Left ventricle myocardium superior (tissue), 1 donor: ENCODE measurements at places on chromosomes 7 and 10.

DNA sequence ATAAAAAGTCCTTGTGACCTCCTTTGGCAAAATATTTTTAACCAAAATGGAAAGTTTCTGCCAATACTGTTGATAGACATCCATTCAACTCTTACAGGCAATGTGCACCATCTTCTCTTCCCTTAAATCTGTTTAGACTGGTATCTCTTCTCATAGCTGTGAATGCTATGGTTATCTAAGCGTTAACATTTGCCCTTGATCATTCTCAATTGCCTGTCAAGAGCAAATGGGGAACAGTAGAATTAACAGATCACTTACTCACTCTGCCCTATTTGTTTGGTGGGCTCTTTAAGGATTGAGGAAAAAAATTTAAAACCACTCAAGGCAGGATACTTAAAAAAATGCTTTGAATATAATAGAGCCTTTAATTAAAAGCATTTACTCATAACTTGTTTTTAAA lies 808.4 kb downstream of the NXPH1 start:
- DNase-seq, result no peak

GRCh38 chr7:1700536-1701333 lies 30.7 kb downstream of the ELFN1 start:
- DNase-seq, result peak; percentile 7

DNA sequence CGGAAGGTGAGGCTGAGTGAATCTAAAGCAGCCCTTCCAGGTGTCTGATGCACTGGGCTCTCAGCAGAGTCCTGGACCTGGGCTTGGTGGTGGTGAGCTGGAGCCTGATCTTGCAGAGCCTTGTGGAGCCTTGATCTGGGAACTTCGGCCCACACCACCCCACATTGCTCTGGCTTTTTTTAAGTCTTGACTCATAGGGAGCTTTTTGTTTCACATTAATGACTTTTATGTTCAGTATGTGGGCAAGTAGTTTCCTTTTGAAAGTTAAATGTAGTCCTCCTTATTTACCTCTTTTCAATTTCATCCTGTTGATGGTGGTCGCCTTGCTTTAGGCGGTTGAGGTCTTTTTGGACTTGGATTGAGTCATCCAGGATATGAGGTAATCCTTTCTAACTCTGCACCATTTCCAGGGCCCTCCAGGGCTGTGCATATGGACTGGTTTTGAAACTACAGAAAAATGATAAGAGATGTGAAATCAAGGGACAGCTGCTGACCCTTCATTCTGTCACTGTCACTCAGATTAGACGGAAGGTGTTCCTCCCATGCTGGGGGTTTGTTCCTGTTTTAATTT lies 2.9 kb upstream of the NRAP start:
- DNase-seq, result no peak

GRCh38 chr10:126242397-126243260 lies 145.6 kb downstream of the ADAM12 start:
- DNase-seq, result peak; percentile 80

- DNase-seq, result no peak
Measured at GRCh38 chr10:31683682-31684081, 244.9 kb downstream of the ARHGAP12 start.

DNA sequence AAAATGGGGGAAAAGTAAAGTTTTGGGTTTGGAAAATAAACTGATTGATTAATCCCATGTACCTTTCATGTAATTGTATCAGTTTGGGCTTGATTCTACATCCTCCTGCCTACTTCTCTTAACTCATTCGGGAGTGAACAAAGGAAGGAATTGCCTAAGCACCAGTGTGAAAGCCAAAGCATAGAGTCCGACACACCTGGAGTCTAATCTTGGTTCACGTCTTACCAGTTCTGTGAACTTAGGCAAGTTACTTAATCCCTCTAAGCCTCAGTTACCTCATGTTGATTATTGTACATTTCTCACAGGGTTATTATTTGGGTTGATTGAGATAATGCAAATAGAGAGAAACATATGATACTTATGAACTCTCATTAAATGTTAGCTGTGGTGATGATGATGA lies 41.1 kb upstream of the PRPS1L1 start:
- DNase-seq, result no peak

- DNase-seq, result no peak
Measured at GRCh38 chr10:51642581-51642980, 56.8 kb downstream of the CSTF2T start.

GRCh38 chr10:131031346-131031745 lies 280.2 kb downstream of the TCERG1L start:
- no peak for DNase-seq

GRCh38 chr7:105213611-105214010 lies 175.1 kb downstream of the SRPK2 start:
- DNase-seq, result no peak

DNA sequence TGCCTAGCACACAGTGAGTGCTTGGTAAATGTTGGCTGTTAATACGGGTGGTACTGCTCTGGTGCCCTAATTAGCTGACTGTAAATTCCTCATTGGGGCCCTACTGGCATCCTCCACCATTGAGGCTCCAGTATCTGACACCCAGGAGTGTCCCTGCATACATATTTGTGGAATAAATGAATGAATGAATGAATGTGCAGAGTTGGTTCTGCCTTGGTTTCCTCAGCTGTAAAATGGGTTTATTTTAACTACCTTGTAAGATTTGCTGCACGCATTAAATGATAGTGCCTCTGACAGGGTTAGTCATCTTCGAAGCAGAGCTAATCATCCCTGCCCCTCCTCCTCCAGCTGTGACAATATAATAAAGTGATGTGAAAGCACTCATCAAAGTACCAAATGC lies 45.8 kb downstream of the ALDH18A1 start:
- no peak for DNase-seq

DNA sequence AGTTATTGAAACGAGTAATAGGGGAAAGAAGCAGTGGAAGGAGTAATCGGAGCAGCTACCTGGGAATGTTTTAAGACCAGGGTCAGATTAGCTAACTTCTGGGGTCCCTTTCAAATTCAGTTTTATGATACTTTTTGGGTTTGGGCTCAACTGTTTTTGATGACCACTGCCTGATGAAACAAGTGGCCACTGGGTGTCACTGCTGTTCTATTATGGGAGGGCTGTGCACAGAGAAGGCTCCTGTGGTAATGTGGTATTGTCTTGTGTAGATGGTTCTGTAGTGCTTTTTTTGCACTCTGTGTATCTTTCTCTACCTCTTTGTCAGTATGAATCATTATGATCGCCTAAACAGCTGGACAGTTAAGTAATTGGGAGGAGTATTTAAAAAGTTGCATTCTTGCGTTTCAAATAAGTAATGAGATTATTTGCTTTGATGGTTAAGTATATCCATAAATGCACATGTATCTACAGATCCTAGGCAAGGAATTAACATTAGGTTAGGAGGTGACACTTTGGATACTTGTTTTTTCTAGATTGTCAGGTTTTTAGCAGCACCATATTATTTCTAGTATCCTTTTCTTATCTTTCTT lies 128.4 kb downstream of the ABCA13 start:
- DNase-seq, result peak; percentile 34

DNA sequence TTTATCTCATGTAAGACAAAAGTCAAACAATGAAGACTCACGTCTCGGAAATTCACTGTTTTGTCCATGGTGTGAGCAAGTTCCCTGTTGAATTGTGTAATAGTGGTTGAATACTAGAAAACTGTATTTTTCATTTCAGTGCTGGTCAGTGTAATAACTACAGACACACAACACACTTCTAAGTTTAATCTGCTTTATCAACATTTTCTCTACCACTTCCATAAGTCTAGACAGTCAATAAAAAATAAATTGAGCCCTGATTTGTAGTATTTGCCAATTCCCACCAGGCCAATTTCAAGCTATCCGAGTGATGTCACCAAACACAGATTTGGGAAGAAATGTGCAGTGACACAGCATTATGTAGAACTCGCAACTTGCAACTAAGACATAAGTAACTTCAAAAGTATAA lies 81.9 kb downstream of the GPR141 start:
- DNase-seq, result no peak

DNA sequence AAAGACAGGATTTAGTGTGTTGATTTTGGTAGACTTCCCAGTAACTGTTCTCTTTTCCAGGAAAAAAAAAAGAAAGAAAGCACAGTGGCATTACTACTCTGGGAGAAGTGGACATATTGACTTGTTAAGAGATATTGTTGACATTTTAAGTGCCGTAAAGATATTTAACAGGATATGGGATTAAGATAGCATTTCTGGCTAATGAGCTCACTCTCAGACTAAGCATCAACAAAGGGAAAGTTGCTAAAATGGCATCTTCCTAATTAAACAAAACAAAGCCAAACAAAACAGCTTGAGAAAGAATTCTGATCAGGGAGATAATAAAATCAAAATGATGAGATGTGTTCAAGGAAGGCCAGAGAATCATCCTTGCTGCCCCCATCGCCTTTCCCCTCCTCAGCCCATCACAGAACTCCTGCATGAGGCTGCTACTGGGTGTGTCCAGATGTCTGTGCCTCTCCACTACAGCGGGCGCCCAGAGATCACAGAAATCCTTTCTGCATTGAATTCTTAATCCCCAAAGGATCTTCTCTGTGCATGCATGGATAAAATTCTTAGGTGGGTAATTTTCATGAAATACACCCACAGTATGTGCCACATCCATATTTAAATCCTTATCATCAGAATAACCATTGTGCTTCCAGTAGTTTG lies 270.5 kb downstream of the POU6F2 start:
- no peak for DNase-seq

- no peak for DNase-seq
Measured at GRCh38 chr7:47587976-47588375, 6.1 kb upstream of the TNS3 start.

- DNase-seq, result no peak
Measured at GRCh38 chr7:113026941-113027340, 59.7 kb downstream of the GPR85 start.

DNA sequence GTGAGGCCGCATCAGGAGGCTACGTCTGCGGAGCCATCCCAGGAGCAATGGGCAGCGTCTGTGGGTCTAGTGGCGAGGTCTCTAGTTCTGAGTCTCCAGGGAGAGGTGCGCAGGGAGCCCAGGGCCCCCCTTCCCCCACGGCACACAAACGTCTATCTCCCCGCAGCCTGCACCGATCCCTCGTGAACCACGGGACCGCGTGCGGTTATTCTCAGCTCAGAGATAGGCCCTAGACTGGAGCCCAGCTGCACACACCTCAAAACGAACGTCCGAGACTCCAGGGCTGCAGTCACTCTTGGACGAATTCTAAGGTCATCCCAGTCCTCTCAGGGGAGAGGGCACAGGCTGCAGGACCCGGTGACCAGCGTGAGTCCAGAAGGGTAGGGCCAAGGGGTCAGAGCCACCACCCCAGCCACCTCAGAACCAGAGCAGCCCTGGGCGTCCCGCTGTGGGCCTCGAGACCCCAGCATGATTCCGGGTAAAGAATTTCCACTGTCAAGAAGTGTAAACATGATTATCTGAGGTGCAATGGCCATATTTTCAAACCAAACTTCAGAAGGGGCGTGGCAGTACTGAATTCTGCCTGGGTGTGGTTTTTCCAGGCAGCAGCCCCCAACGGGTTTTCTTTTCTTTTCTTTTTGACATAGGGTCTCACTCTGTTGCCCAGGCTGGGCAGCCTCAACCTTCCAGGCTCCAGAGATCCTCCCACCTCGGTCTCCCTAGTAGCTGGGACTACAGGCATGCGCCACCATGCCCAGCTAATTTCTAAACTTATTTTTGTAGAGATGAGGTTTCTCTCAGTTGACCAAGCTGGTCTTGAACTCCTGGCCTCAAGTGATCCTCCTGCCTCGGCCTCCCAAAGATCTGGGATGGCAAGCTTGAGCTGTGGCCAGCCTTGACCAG lies 57.5 kb downstream of the PWWP2B start:
- DNase-seq, result no peak

- DNase-seq, result no peak
Measured at GRCh38 chr7:91324663-91325062, 60.4 kb downstream of the FZD1 start.

DNA sequence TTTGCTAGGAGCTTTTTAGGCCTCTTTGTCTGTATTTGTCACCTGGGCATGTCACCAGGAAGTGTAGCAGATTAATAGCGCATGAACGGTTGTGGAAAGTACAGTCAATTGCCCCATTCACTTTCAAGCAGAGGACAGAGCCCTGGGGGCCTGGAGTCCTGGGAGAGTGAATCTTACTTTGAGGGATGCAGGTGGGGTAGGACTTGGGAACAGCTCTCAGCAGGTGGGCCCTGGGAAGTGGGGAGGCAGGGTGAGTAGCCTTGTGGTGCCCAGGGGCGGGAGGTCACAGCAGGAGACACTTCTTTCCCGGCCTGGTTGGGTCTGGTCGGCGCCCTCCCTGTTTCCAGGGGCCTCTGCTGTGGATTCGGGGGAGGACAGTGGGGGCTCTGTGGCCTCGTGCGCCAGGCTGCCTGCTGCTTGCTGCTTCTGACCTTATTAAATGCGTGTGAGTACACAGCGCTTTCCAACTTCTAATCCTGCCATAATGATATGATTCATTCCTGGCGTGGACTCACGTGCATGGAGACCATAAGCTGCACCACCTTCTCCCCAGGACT lies 51.6 kb upstream of the AQP1 start:
- no peak for DNase-seq

GRCh38 chr7:107089627-107090026 lies 45.1 kb downstream of the PRKAR2B start:
- no peak for DNase-seq

DNA sequence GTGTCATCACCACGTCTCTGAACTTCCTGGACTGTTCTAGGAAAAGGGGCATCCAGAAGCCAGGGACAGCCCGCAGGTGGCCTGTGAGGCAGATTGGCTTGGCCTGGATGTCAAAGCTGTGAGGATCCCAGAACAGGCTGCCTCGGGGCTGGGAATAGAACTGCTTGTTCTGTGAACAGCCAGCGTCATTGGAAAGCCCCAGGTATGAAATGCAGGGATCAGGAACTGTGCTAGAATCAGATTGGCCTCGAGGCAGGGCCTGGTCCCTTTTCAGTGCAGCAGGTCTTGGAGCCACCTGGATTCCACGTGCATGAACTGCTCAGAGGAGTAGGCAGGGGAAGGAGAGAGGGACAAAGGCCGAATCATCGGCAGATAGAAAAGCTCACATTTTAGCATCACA lies 44.6 kb downstream of the FAM20C start:
- no peak for DNase-seq

GRCh38 chr7:148290538-148290937 lies 300.0 kb upstream of the C7orf33 start:
- no peak for DNase-seq

DNA sequence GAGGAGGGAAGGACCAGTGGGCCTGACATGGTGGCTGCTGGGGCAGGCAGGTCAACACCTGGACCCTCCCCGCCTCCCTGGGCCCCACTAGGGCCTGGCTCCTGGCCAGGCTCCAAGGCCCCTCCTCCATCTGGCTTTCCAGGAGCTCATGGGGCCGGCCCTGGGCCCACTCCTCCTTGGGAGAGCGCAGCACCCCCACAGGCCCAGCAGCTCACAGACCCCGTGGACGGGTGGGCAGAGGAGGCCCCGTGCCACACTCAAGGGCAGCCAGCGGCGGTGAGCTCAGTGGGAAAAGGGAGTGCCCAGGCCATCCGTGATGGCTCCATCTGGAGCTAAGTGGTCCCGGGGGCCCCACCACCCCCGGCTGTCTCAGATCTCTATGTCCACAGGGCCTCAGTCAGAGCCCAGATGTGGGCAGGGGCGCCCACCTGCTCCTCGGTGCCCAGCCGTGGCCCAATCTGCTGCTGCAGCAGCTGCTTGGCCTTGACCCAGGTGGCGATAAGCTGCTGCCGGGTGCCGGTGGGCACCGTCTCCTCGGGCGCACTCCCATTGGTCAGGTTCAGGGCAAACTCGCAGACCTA lies 32.8 kb downstream of the CFAP46 start:
- DNase-seq, result peak; percentile 21
